ENCODE measurements at places on chromosomes 16 and 17.

DNA sequence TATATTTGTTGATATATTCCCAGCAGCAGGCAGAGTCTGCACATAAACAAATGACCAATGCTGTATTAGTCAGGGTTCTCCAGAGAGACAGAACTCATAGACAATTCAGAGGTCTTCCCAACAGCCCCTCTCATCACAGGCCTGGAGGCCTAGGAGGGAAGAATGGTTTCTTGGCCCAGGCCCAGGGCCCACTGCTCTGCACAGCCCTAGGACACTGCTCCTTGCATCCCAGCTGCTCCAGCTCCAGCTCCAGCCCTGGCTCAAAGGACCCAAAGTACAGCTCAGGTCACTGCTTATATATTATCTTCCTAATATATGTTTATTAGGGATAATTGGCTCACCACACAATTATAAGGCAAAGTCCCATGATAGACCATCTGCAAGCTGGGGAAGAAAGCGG is 749.9 kb downstream of the KCNJ2 start:
- DNase-seq = no peak

- no peak for DNase-seq
Measured at GRCh38 chr17:71937914-71938313, 182.9 kb upstream of the SOX9 start.

DNA sequence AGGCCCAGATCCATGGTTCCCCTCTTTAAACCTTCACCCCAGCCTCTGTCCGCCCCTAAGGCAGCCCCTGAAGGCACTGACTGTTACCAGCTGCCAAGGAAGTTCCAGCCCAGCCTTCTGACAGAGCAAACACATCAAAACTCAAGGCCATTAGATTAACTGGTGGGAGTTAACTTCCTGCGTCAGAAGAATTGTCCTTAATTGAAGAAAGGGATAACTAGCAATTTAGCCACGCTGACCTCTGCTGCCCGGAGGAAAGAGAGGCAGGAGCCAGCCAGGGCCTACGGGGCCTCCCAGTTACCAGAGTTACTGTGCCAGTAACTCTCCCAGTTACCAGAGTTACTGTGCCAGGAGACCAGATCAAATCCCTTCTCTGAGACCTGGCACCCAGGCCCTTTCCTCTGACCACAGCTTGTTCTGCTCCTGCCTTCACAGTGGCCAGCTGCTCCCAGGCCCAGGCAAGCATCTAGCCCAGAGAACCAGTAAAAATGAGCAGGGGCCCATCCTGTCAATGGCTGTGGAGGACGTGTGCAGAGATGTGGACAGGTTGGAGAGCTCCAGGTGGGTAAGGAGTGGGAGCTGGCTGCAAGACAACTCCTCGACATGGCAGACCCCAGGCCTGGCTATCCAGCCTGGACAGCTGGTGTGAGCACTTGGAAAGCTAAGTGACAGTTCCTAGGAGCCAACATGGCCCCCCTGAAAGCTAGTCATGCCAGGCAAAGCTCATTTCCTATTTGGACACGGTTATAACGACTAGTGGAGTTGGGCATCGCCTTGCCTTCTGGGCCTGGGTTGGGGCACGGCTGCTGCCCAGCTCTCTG is 2.8 kb upstream of the PITPNM3 start:
- DNase-seq = no peak

DNA sequence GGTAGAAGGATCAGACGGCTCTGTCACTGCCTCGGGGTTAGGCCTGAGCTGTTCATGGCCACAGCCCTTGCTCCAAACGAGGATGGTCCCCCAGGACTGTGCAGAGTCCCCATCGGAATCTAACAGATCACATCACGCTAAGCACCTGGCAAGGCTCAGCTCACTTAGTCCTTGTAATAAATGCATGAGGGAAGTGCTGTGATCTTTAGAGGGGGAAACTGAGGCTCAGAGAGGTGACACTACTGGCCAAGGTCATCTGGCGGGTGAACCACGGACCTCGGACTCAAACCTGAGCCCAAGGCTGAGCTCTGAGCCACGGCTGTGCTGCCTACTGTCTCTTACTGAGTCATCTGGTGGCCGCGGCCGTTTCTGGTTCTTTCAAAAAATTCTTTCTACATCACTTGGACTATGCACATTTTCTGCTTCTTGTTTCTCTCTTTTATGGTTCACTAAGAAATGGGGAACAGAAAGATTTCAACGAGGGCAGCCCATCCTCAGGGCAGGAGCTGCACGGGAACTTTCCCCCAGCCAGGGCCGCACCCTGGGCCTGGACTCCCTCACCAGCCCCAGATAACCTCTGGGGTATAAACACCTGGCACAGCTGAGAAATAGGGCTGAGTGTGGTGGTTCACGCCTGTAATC is 55.6 kb downstream of the COTL1 start:
- no peak for DNase-seq

- no peak for DNase-seq
Measured at GRCh38 chr16:67961551-67961957, 6.9 kb downstream of the SLC12A4 start.

DNA sequence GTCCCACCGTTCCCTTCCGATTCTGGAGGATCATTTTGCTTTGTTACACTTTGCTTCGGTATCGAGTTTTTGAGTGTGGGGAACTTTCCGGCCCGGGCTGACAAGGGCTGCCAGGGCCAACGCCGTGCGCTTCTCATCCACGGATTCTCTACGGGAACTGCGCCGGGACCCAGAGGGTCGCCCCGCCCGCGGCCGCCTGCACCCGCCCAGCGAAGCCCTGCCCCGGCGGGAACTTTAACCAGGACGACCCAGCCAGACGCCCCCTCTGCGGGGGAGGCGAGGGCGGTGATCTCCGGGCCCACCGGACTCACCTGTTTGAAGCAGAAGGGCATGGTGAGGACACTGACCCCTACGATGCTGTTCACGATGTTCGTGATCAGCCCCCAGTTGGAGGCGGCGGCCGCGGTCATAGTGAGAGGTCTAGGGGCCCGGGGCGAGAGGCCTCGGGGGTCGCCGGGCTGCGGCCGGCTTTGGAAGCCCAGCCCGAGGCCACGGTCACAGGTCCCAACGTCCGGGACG is 536 bp downstream of the SLC38A10 start:
- no peak for DNase-seq

- no peak for DNase-seq
Measured at GRCh38 chr16:76502063-76502462, 224.9 kb downstream of the CNTNAP4 start.

GRCh38 chr17:74935585-74936469 is at the start of gene OTOP3:
TSS of gene OTOP3 (plus strand) at chr17:74935898. CDS start at chr17:74935922, 24 bp downstream.
- no peak for DNase-seq

DNA sequence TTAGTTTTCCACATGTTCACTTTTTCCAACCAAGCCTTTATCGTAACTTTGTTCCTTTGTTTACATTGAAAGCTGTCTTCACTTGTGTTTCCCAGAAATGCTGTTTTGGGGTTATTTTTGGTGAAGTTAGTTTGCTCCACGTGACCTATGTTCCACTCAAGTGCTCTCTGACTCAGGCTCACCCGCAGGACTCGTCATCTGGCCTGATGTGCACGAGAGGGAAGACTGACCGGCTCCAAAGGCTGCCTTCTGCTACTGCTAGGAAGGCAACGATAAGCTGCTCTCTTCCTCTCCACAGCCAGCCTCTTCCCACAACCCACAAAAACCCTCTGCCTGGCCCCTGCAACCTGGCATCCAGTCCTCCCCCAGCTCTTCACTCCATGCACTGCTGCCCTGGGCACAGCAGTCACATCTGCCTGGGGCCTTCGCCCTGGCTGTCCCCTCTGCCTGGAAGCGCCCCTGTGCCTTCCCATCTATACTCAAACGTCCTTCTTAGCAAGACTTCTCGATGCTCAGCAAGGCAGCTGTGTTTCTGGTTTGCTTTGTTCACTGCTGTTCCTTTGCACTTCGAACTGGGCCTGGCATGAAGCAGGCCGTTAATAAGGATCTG is 28.0 kb downstream of the ZCCHC14 start:
- no peak for DNase-seq

DNA sequence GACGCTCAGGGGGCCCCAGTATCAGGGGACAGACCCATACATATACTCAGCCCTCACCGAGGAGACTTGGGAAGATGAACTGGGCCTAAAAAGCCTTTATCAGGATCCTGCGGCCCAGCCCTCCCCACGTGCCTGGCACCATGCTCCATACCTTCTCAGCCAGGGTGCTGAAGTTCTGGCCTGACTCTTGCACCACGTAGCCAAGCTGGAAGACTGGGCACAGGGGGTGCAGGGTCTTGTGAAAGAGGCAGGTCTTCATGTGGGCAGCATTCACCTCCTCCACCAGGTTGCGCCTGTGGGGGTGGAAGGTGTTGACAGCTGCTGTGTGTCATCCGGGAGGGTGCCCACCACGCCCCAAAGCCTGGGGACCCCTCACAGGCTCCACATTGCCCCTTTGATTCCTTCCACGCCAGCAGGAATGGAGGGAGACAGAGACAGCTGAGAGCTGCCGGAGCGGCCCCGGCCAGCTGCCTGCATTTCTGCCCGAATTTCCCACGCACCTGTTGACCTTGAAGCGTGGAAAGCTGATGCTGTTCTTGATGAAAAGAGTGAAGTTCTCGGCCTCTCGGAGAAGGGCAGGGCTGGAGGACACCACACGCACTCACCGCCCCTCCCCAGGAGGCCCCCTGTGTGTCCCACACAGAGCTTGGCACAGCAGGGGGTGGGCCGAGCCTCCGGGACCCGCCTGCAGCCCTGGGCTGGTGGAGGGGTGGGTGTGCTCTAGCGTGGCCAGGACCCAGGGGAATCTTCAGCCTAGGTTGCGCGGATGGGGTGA is 10.4 kb upstream of the CAMKK1 start:
- DNase-seq = no peak

GRCh38 chr17:17472333-17472920 is 4.4 kb upstream of the MED9 start:
- no peak for DNase-seq

GRCh38 chr17:37605813-37606505 is 3.3 kb downstream of the SYNRG start:
- no peak for DNase-seq

GRCh38 chr17:82583720-82584234 is 64.2 kb downstream of the FOXK2 start:
- DNase-seq = no peak

DNA sequence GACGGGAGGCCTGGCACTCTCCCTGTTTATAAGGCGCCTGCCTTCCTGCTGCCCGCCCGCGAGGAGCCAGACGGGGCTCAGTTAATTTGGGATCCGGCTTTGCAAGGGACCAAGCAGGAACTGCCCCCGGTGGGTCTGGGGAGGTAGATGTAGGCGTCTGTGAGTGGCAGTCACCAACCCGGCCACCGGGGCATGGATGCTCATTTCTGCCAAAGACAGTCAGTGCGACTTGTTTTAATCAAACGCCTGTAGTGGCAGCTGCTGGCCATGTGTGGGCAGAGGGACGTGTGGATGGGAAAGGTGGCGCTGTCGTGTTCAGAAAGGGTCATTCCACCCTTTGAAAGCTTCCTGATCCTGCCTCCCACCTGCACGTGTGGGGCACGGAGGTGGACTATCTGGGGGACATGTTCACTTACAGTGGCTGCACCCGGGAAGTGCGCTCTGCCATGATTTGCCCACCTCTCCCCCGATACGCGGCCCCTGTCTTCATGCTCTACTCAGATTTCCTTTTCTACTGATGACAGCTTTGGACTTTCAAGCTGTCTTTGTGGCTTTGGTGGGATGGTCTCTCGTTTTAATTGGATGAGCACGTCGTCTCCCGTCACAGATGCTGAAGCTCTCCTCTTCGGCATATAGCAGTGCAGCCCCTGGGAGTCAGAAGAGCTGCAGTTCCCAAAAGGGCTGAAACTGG is 60.3 kb upstream of the CIBAR2 start:
- no peak for DNase-seq

- DNase-seq = no peak
Measured at GRCh38 chr16:87957296-87958094, 6.3 kb downstream of the BANP start.

DNA sequence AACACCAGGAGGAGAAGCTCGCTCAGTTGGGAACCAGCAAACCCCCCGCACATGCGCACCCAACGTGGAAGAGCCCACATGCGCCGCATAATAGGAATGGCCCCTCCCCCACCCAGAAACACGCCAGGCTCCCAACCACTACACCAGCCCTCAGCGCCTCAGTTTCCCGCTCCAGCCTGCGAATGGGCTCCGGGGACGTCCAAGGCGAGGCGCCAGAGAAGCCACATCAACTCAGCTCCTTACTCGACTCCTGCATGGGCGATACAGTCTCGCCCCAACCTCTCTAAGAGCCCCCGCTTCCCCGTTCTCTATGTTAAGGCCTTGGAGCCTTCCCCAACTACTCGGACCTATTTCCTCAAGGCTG is 504 bp downstream of the SRSF1 start:
- no peak for DNase-seq

GRCh38 chr16:19112099-19112407 is 1.7 kb upstream of the ITPRIPL2 start:
- no peak for DNase-seq

- DNase-seq = no peak
Measured at GRCh38 chr17:21004016-21004930, 38.5 kb downstream of the USP22 start.

GRCh38 chr17:55680686-55681341 is 41.9 kb downstream of the TMEM100 start:
- no peak for DNase-seq

- DNase-seq = no peak
Measured at GRCh38 chr16:84501077-84501735, 3.3 kb downstream of the MEAK7 start.

GRCh38 chr17:41724476-41725050 is 9.9 kb downstream of the HAP1 start:
- no peak for DNase-seq

DNA sequence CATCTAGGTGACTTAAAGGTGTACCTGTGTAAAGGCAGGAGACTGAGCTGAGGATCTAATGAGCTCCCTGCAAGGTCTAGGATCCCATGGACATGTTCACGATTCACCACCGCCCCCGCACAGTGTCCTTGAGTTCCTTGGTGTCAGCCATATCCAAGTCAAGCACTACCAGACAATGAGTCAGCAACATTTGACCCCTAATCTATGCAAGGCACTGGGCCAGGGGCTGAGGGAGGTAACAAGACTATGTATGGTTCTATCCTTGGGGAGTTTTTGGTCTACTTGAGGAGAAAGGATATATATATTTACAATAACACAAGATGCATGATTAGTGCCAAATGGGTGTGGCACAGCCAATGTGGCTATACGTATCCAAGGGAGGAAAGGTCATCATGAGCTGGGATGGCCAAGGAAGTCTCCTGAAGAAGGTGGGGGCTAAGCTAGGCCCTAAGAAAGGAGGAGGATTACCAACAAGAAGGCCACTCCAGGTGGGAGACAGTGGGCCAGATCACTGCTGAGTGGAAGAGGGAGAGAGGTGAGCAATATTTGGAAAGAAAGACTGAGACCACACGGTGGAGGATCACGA is 35.0 kb downstream of the ITGB3 start:
- no peak for DNase-seq

GRCh38 chr17:77528516-77529327 is 388.0 kb downstream of the SEC14L1 start:
- no peak for DNase-seq

GRCh38 chr16:15835136-15835878 is 21.5 kb downstream of the MYH11 start:
- DNase-seq = no peak

DNA sequence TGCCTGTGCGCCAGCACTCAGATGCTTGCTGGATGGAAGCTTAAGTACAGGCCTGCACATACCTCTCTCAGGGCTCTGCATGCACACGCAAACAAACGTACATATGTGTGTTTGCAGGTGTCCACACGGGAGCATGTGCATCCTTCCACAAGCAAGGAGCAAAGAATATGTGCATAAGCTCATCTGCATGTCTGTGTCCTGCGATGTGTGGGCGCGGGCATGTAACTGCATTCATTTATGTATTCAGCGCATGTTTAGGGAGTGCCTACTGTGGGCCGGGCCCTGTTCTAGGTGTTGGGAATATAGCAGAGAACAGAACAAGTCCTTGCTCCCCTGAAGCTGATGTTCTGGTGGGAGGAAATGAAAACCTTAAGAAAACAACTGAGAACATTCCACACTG is 13.7 kb downstream of the TRPV2 start:
- DNase-seq = no peak

- no peak for DNase-seq
Measured at GRCh38 chr16:88466175-88466862, 13.2 kb downstream of the ZFPM1 start.
